NCI-H146 (cell line): ENCODE measurements at places on chromosomes 7 and 10.

DNA sequence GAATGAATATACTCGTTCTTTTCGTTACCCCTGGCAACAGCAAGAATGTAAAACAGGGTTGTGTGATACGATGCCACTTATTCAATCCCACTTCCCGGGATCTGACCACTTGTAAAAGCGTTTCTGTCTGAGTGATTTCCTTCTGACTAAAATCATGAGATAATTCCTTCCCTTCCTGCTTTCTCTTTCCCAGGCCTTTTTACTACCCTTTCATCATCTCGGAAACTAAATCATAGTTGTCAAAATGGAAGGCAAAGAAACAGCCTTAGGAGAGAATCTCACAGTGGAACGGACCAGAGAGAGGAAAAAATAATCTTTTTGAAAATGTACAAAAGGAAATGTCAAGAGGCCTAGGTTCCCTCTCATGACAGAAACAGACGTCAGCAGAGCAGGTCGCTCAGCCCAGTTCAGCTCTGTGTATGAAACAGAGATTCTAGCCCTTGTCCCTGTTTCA lies 29.8 kb downstream of the DIP2C start:
- DNase-seq, result no peak

DNA sequence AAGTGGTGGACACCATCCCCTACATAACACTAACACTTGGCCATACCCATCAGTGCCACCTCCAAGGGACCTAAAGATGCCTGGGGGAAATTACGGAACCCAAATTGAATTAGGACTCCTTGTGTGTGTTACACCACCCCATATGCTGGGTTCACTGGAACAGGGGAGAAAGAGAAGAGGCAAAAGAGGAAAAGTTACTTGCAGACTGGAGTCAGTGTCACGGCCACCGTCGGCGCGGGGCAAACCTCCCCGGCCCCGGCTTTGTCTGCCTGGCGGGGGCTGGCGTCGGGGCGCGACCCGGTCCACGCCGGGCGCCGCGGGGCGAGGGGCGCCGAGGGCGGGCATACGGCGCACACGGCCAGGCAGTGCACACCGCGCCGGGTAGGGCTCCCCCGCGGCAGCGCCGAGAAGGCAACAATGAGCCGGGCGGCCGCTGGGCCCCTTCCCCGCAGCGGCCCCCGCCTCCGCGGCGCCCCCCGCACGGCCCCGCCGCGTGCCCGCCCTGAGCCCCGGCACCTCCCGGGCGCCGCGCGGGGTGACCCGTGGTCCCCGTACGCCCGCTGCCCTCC lies 171.1 kb downstream of the FAM107B start:
- DNase-seq, result peak; percentile 61

GRCh38 chr10:28381903-28382347 lies 79.1 kb upstream of the MPP7 start:
- DNase-seq, result peak; percentile 59

DNA sequence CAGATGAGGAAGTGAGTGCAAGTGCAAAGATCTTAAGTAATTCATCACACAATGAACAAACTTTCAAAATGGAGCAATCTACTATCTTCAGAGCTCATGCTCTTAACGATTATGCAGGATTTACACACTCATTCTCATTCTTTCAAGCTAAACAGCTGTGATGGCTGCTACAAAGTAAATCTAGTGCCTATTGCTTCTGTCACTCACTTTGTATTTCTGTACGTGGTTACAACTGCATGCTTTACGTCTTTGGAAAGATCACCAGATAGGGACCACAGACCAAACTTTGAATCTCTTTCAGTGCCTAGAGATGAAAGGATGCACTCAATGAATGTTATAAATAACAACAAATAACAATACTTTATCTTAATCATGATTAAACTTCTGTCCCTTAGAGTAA lies 194.6 kb downstream of the MAGI2 start:
- no peak for DNase-seq

DNA sequence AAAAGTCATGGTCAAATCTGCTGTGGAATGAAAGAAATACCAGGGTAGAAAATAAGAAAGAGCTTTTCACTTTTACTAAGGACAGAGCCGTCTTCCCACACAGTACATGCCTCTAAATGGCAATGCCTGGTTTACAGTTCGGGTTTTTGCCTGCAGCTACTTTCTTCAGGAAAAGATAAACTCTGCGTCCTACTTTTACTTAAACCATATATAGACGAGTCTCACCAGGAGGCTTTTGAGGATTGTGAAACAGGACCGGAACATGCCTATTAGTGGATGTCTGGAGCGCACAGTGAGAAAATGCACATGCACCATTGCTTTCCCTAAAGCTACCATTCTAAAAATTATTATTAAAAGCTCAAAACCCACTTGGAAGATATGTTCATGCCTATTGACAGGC lies 70.5 kb downstream of the KLF6 start:
- DNase-seq, result no peak

DNA sequence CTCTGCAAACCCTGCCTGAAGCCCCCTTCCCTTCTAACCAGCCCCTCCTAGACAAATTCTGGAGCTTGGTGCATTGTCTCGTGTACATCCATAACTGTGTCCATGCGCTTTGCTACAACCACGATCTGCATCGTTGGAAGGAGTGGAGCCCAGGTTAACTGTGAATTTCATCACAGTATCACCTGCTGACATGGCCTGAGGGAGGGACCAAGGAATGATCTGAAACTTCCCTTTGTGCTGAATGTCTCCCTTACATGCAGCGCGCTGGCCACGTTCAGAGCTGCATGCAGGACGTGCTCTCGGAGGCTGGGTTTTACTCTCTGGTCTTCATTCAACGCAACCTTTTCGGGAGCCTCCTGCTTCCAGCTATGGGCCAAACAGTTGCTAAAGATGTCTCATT lies 222.3 kb downstream of the CUX1 start:
- no peak for DNase-seq

DNA sequence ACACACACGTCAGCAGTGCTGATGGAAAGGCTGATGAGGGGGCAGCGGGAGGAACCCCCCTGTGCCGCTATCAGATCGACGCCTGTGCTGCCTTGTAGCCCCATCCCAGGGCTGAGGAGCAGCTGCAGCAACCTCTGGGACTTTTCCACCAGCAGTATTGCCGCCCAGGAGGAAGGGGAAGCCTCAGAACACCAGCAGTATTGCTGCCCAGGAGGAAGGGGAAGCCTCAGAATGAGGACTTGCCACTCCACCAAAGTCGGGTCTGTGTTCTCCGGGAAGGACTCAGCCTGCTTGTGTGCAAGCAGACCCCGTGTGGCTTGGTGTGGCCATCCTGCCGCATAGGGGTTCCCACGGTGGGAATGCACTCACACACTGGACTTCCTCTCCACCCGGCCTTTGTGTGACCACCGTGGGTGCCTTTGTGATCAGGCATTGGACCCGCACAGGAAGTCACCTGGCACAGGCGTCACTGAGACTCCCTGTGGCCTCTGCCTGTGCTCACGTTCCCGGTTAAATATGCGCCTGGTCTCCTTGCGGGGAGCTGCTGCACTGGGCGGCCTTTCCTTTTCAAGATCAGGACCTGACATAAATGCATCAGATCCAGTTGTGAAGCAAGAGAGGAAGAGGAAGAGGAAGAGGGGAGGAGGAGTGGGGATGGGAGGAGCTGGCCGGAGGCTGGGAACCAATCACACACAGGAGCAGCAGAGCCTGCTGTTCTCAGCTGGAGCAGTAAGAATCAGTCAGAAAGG lies 248.5 kb downstream of the DNAJB6 start:
- no peak for DNase-seq

- DNase-seq, result no peak
Measured at GRCh38 chr10:36515319-36515718, 610.1 kb upstream of the ANKRD30A start.

DNA sequence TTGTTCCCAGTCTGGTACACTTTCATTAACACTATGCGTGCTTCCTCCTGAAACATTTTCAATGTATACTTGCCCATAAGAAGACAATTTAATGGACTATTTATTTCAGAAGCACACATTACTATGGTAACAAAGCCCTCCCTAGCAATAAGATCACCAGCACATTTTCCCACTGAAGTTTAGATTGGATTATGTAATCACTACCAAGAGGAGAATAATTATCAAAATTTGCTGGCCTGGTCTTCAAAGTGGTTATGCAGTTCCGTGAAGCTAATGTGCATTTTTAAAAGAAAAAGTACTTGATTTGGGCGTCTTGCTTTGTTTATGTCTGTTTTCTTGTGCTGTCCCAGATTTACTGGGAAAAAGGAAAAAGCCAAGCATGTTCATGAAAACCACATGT lies 61.9 kb downstream of the AP3M1 start:
- DNase-seq, result no peak

DNA sequence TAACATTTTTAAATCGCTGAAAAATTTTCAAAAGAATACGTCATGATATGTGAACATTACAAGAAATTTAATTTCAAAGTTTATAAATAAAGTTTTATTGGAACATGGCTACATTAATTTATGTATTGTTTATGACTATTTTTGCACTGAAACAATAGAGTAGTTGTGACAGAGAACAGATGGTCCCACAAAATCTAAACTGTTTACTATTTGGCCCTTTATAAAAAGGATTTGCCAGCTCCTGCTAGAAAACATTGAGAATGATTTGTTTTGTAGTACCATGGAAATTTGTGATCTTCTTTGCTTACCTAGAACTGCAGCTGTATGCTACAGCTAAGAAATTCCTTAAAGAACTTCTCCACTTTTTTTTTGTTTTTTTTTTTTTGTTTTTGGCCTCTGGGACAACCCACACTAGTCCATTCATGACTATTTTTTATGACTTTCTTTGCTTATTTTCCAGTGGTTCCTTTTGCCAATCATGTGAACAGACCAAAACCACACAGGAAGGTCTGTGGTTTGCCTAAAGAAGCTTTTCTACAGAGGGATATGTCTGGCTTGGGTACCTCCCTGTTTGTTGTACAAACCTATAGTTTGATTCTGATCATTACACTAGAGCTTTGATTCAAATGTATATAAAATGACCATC lies 55.7 kb downstream of the ST7 start:
- no peak for DNase-seq

DNA sequence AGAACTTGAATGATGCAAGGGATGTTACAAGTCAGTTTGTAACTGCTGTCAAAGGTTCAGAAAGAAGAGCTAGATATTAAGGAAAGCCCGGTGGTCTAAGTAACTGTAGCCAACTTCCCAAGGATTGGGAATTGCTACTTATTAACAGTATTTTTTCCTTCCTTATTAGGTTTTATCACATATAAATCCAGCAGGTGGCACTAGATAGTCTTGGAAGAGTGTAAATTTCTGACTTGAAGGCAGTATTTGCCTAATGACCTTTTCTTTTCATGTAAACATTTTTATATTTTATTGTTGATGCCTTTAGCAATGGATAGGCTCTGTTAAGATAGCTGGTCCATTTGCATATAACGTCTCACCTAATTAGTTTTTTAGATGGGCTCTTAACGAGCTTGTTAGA lies 51.2 kb downstream of the ANLN start:
- peak; percentile 15 for DNase-seq

GRCh38 chr7:121714559-121715303 lies 158.2 kb upstream of the PTPRZ1 start:
- no peak for DNase-seq

GRCh38 chr7:17044861-17045260 lies 163.1 kb upstream of the AGR3 start:
- DNase-seq, result no peak

- no peak for DNase-seq
Measured at GRCh38 chr10:52653263-52653909, 119.2 kb downstream of the MBL2 start.

DNA sequence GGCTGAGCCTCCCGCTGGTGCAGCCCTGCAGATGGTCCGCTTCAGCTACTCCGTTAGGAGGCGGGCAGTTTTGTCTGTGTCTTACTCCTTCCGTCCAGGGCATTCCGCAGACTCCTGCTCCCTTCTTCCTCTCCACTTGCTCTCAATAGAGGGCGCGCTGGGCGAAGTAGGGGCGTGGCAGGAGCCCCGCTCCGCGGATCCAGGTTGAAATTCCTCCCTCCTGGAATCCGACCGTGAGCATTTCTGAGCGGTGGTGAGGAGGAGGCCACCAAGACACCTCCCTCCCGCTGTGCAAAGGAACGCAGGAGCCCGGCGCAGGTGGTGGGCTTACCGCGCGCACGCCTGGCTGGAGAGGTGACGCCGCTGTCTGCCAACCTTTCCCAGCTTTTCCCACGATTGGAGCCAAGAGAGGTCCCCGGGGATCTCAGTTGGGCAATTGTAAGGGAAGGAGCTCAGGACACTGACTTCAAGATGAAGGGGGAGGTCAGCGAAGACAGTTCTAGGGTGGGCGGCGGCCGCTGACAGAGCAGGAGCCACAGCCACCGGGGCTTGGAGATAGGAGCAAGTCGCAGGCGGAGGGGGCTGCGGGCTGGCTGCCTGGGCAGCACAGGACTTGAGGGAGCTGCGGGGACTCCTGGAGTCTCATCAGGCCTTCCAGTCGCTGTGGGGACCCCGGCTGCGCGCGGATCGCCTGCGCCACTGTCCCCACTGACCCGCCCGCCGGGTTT lies 1011.3 kb downstream of the XPNPEP1 start:
- peak; percentile 17 for DNase-seq

DNA sequence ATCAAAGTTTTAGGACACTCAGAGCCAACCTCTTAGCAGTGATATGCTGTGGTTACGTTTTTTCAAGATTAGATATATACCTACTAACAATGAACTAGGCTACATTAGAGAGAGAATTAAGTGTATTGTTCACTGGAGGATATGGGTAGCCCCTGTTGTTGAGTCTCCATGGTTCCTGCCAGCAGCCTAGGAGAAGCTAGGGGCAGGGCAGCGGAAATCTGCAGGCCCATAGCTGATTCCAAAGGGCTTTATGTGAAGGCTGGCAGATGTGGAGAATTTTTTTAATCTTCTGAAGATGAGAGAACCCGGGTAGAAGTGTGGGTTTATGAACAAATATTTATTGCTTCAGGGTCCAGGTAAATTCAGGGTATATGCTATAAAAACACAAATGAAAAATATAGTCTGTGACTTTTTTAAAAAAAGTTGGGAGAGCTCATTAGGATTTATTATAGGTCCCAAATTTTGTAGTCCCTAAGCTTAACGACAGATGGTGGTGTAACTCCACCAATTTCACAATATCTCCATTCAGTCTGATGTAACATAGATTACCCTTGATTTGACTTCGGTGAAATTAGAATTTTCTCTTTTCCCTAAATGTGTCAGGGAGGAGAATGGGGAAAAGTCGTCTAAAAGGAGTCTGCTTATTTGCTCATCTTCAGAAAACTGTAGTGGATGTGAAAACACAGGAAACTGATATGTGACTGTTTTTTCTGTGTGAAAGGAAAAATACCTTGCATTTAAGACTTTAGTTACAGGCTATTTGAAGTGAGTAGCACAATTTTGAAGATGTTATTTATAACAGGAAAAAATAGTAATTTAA lies 163.0 kb upstream of the PPP1R3A start:
- peak; percentile 19 for DNase-seq

GRCh38 chr10:132316133-132316532 lies 8.4 kb upstream of the STK32C start:
- no peak for DNase-seq

DNA sequence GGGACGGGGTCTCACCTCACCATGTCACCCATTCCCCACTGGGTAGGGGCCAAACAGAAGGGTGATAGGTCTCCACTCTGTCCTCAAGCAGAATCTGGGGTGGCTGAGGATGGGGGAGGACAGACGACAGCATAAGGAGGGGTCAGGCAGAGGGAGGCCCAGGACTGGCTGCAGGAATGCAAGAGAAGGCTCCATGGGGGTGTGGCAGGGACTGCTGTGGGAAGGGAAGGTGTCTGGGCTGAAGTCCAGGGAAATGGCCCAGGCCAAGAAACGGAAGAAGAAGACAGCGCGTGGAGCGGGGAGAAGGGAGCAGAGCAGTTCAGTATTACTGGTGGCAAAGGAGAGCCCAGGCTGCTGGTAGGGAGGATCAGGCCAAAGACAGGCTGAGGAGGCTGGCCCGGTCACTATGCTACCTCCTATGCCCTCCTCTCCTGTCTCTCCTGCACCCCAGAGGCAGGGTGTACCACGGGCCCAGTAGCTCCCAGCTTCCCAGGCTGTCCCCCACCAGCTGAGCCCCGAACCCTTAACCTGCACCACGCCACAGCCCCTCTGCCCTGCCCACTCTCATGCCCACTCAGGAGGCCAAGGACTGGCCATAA lies 60.9 kb downstream of the GRB10 start:
- DNase-seq, result no peak
